ENCODE measurements at places on chromosomes 11 and 22.

GRCh38 chr11:119619665-119620064 is 109.3 kb downstream of the NECTIN1 start:
- no peak for DNase-seq

DNA sequence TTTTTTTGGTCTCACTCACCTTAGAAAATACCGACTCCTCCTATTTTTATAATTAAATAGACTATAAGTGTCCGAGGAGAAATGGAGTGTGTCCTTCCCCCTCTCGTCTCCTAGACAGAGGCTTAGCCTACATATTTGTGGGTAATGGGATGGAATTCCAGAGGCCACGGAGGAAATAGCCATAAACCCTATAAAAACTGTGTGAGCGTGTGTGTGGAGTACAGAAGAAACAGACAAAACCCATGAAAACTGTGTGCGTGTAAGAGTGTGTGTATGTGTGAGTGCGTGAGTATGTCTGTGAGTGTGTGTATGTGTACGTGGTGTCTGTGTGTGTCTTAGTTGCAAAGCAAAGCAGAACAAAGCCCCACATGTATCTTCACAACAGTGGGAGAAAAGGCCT is 883.5 kb downstream of the OPCML start:
- no peak for DNase-seq

- no peak for DNase-seq
These were observed 57.8 kb downstream of the PPFIBP2 start for GRCh38 chr11:7571640-7572000.

DNA sequence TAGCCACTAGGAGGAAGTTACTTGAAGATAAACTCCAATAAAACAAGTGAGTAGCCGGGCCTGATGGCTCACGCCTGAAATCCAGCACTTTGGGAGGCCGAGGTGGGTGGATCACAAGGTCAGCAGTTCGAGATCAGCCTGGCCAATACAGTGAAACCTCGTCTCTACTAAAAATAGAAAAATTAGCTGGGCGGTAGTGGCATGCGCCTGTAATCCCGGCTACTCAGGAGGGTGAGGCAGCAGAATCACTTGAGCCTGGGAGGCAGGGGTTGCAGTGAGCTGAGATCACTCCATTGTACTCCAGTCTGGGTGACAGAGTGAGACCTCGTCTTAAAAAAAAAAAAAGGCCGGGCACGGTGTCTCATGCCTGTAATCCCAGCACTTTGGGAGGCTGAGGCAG is 34.0 kb upstream of the CLPB start:
- DNase-seq: no peak

GRCh38 chr22:19667872-19668740 is 46.2 kb upstream of the SEPTIN5 start:
- DNase-seq: no peak

DNA sequence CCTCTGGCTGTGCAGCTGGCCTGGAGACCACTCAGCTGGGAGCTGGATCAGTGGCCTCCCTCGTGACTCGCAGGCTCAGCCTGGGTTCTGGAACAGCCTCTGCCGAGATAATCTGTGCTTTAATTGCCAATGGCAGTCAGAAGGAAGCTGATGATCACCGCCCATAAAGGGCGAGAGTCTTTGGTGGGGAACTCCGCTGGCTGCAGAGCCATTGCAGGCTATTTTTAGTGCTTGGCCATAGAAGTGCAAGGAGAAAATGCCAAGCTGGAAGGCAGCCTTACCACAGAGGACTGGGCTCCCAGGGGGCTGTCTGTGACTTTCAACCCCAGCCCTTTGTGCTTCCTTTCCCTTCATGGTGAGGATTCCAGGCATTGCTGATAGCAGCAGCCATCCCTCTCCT is 62.2 kb upstream of the TENM4 start:
- DNase-seq: no peak

DNA sequence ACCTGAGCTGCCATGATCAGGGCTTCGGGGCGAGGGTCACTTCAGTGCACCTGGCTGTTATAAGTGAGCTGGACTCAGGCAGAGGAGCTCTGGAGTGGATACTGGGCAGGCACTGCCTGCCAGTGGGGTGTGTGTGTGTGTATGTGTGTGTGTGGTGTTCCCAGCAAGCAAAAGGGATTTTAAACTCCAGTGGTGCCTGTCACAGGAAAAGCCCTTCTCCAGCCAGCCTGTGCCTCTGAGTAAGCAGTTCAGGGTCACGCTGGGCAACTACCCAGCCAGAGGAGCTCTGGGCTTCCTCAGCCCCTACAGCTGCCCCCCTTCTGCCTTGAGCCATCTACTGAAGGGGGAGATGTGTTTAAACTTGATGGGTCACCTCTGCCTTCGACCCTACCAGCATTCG is 109.0 kb downstream of the OSBP2 start:
- DNase-seq: no peak

DNA sequence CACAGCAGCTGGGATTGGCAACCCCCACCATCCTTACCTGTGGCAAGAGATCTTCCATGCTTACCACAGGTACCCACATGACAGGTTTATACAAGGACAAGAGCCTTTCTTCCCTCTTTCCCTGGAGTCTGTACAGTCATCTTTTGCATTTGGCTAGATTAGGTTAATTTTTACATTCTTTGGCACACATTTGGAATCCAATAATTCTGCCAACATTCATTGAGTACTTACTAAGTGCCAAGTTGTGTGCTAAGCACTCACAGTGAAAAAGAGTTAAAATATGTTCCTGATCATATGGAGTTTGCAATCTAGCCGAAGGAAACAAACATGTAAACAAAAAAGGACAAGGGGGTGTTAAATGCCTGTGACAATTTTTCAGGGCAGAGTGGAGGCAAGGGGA is 50.0 kb upstream of the OPCML start:
- DNase-seq: no peak

- DNase-seq: peak; percentile 13
These were observed 28.6 kb downstream of the LRP5 start for GRCh38 chr11:68340784-68341556.

GRCh38 chr11:79466411-79466810 is 25.6 kb upstream of the TENM4 start:
- no peak for DNase-seq

DNA sequence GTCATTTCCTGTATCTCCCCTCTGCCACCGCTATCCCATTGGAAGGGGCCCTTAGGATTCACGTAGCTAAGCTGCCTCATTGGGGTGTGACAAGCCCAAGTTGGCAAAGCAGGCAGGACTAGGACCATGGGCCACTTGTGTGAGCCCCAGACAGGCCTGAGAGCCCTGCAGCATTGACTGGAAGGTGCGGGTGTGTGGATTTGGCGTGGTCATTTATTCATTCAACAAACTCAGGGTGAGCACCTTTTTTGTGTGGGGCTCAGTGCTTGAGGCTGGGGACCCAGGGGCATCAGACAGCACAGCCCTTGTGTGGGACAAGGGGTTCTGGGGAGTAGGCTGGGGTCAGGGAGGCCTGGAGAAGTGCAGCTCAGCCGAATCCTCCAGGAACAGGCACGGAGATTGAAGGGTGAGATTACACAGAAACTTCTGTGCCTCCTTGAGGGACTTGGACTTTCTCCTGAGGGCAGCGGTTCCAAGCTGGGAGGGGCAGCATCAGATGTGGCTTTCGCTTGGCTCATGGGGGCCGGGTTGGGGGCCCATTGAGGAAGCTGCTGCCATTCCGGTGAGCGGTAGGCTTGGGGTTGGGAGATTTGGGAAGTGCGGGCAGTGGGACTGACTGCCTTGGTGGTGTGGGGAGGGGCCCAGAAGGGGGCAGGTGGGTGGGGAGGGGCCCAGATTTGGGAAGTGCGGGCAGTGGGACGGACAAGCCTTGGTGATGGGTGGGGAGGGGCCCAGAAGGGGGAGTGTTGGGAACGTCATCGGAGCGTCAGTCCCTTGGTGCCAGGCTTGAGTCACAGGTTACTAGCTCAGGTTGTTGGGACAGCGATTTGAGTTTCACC is 11.9 kb downstream of the MGAT3 start:
- DNase-seq: no peak

DNA sequence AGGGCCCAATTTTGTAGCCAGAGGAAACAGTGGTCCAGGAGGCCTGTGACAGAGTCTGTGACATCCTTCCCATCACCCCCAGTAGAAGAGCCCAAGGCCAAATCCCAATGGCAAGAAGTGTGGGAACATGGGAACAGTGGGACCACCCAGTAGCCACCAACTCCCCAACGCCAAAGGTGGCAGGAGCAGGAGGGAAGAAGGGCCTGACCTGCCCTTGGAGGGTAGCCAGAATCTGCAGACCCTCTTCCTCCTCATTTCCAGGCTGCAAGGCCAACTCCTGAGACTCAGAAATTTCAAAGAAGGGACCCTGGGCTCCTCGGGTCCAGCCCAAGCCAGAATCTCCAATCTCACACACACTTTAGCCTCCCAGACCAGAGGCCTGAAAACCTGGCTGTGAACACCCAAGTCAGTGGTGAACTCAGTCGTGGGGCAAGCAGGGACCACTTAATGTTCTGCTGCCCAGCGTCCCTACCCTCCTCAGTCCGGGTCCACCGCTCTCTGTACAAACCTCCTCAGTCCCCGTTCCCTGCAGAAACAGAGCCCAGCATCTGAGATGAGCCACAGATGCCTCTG is 6.2 kb downstream of the RAB3IL1 start:
- no peak for DNase-seq

- DNase-seq: peak; percentile 59
These were observed 2.5 kb upstream of the BEST1 start for GRCh38 chr11:61947486-61948210.

GRCh38 chr11:97567801-97568200 is 1178.0 kb downstream of the JRKL start:
- no peak for DNase-seq

DNA sequence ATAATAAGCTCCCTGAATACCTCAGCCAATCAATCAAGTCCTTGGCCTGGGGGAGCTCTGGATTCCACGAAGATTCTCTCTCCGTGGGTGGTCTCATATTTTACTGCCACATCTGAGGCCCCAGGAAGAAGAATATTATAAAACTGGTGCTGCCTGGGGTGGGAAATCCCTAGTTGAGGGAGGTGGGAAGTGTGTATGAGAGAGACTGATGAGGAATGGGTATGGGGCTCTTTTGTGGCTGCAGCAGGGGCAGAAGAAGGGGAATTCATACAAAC is 71.5 kb downstream of the SYN3 start:
- no peak for DNase-seq

GRCh38 chr11:112968941-112969713 is 7.9 kb downstream of the NCAM1 start:
- no peak for DNase-seq

- no peak for DNase-seq
These were observed 9.1 kb upstream of the TUB start for GRCh38 chr11:8071616-8072581.

DNA sequence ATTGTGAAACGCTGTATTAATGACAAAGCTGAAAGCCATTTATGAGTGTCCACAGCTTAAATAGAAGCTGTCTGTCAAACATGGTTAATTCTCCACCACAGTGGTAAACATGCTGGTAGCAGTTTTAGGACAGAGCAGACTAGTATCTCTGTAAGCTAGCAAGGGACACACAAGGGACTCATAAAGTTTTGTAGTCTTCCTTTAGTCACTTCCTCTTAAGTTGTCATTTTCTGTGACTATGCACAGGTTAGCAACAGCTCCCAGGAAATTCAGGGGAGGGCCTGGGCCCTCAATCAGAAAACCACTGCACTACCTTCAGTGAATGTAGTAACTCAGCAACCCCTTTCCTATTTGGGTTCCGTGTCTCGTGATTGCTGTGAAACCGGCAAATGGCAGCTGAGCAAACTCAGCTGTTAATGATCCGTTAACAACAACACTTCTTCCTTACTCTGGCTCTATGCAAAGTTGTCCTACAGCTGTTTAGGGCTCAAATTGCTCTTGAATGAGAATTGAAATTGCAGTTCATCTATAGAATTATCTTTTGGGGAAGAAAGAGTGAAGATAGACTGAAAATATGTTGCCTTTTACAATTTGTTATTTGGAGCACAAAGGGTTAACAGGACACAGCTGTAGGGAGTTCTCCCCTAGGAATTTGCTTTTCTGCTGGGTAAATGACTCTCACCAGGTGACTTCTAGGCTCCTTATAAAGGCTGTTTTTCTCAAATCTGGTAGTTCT is at the start of gene MMP26:
Gene MMP26, plus strand, starts transcription at position 731 of the 736 bp plus-strand sequence.
- no peak for DNase-seq

DNA sequence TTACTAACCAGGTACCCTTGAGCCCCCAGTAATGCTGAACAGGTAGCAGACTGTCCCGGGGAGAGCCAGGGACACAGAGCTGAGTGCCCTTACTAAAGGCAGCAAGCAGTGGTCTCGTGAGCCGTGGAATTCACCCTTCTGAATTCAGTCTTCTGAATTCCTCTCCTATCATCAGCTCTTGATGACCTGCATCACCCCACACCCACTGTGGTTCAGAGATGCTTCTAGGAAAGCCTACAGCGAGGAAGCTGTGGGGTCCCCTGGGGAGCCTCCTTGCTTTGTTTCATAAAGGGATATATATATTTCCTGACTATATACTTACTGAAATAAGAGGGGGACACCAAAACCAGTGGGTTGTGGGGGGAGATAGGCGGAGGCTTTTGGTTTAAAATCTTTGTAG is 2.6 kb downstream of the SPATA19 start:
- no peak for DNase-seq

DNA sequence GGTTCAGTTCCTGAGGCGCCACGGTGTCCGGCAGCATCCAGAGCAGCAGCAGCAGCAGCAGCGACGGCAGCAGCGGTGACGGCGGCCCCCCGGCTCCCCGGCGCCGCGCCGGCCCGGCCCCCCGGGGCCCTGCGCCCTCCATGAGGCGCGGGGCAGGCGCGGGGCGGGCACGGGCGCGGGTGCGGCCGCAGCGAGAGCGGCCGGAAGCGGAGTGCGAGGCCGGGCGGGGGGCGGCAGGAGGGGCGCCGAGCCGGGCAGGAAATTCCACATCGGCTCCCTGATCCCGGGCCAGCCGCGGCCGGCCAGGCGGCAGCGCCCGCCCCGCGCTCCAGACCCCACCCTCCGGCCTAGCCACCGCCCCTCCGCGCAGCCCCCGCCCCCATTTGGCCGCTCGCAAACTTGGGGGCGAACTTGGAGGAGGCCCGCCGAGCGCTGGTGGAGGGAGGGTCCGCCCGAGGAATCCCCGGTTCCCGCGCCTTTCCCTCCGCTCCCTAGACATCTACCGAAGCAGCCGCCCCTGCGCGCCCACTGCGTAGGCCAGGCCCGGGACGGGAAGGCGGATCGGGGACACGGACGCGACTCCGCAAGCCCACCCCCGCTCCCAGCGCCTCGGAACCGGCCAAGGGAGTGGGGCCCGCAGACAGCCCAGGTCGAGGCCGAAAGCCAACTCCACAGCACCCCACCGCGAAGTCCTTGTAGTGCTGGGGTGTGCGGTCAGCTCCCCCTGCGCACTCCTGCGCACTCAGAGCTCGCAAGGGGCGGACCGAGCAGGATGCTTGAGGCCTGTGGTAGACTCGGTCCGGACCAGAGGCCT is at the start of gene SCARF2:
Gene SCARF2, minus strand, starts transcription at position 213 of the 814 bp plus-strand sequence. Its CDS starts 71 bp downstream, at position 142.
- no peak for DNase-seq

DNA sequence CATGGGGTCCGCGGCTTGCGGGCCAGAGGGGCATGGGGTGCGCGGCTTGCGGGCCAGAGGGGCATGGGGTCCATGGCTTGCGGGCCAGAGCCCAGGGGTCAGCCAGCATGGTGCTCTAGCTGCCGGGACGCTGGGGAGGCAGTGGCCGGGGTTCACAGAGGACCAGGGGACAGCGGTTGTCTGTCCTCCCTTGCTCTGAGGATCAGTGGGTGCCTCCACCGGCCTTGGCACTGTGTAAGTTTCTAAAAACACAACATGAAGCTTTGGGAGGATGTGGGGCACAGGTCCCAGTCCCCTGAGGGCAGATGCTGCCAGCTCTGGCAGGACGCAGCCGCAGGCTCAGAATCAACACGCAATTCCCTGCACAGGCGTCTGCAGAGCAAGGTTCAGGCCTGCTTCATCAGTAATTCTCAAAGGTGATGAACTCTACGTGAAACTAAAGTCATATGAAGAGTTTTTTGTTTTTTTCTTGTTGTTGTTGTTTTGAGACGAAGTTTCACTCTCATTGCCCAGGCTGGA is 3.0 kb downstream of the MLC1 start:
- DNase-seq: no peak

GRCh38 chr22:33044112-33044511 is 14.1 kb downstream of the SYN3 start:
- DNase-seq: no peak

Measured in activated gamma-delta T cell treated with Interleukin-2 at 50 U/mL for 16 hours (primary cell).